C1 segment of cervical spinal cord (tissue), 14 donors: ENCODE measurements at places on chromosomes 5 and 9.

- DNase-seq = no peak
These were observed 2.7 kb downstream of the NDST1 start for GRCh38 chr5:150510460-150511263.

GRCh38 chr9:135146766-135147473, 59.5 kb downstream of the OLFM1 start:
- no peak for DNase-seq

GRCh38 chr5:135062216-135063055, 28.4 kb upstream of the PITX1 start:
- no peak for DNase-seq

- no peak for DNase-seq
These were observed 66.1 kb upstream of the PPP1R26 start for GRCh38 chr9:135413461-135413860.

GRCh38 chr5:1176473-1177391, 24.7 kb upstream of the SLC6A19 start:
- no peak for DNase-seq

- no peak for DNase-seq
These were observed 148.4 kb downstream of the ADAMTSL1 start for GRCh38 chr9:18622186-18622836.

DNA sequence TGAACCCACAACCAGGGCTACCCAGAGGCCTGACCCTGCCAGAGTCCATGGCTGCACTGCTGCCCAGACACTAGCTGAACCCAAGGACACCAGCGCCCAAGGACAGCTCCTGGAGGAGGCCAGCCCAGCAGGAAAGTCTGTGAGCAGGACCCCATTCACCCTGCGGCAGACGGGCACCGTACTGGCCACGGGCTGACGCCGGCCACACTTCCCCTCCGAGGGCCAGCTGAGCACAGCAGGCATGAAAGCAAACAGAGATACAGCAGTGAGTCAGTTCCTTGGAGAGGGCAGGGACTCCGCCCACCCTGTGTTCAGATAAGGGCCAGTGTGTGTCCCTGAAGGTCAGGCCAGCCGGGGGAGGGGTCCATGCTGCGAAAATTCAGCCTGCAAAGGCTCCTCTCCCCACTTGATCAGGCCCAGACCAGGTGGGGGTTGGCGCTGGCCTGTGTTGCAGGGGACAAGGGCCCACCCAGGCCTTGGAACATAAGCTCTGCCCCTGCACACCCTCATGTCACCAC, 3.2 kb downstream of the RNF208 start:
- no peak for DNase-seq

GRCh38 chr9:126678989-126679388, 65.3 kb downstream of the LMX1B start:
- no peak for DNase-seq

DNA sequence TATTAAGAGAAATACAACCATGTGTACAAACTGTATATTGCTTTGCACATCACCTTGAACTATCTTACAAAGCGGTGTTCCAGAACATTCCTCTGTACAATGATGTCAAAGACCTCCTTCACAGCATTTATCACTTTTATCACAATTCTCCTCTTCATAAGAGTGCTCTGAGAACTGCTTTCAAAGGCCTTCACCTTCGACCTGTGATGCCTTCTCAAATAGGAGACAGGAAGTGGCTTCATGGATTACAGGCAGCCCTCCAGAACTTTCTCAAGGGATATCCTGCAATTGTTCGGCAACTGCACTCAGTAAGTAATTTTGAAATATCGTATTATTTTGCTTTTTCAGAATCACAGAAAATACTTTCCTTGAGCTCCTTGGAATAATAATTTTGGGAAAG, 68.0 kb upstream of the IL7R start:
- DNase-seq = no peak

GRCh38 chr9:19551124-19551929, 142.5 kb downstream of the ACER2 start:
- DNase-seq = no peak

DNA sequence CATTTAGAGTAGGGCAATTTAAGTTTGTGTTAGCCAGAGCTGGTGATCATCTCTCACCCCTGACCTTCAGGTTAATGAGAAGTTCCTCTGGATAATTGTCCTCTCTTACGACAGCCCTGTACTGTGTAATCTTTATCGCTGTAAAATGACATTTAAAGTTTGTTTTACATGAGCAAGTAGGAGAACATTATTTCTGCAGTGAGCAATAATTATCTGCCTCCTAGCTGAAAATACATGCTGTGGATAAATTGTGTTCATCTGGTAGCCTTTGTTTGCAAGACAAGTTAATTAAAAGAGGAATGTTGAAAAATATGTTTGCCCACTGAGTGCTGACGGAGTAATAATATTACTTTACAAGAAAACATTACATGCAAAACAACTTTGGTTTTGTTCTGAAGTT, 1083.8 kb upstream of the NUDT12 start:
- DNase-seq = no peak

GRCh38 chr5:178769617-178770260, 39.3 kb upstream of the ZNF354A start:
- DNase-seq = no peak

DNA sequence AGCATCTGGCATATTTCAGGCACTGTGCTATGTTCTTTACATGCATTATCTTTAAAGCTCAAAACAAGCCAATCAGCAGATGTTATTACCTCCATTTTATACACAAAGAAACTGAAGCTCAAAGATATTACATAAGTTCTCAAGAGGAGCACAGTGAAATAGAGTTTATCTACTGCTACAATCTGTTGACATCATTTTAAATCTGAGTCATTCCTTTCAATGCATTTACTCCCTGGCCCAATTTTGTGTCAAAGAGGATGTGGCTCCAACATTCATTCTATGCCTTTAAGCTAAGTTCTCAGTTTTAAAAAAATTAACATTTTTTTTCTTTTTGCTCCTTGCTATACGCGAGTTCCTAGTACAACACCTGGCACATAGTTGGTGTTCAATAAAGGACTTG, 486.3 kb upstream of the ZNF462 start:
- DNase-seq = no peak

DNA sequence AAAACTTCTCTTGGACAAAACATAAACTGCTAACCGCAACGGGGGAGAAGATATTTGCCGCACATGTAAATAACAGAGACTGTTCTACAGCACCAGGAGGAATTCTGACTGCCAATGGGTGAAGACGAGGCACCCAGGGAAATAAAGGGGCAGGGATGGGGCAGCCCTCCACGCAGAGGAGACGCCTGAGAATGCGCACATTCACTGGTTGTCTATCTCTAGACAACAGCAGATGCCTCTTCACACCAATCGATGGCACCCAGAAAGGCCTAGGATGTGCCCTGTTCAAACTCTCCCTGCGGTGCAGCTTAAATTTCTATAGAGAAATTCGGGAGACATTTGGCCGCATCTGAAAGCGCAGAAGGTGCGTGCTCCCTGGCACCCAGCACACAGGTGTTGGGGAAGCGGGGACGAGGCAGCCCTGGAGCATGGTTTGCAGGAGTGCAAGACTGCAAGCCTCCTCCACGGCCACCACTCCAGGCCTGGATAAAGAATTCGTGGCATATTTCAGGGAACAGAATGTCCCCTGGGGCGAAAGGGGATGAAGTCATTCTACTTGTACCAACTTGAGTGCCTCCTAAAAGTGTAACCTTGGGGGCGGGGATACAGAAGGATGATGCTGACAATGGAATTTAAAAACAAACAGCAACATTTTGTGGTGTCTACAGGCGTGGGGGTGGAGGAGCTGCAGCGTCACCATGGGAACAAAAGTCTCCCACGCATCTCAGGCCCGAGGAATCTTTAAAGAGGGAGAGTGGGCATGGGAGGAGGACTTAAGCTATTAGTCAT, 6.3 kb upstream of the IRX2 start:
- DNase-seq = no peak

- no peak for DNase-seq
These were observed 34.9 kb upstream of the ZNF462 start for GRCh38 chr9:106828070-106828469.

DNA sequence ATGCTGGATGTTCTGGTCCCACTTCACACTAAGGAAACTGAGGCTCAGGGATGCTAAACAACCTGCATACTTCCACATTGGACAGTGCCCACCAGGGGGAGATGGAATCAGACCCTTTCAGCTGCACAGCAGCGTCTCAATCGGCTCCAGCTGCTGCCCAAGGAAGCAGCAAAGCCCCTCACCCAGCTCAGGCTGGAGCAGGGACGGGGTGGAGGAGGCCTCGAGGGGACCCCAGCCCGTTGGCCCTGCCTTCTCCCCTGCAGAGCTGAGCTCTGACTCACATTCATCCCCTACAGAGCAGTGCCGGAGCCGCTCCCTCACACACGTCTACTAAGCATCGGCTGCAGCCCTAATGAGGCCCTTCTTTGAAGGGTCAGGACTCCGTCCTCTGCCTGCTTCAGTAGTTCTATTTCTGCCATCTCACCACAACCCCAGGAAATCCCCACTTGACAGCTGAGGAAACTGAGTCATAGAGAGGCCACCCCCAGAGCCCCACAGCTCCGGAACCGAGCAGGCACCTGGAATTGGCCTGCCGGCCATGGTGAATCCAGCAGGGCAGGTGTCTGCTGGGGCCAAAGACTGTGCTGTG, 21.5 kb upstream of the SUSD3 start:
- no peak for DNase-seq

- no peak for DNase-seq
These were observed 1.4 kb downstream of the SPINK1 start for GRCh38 chr5:147830035-147830434.

DNA sequence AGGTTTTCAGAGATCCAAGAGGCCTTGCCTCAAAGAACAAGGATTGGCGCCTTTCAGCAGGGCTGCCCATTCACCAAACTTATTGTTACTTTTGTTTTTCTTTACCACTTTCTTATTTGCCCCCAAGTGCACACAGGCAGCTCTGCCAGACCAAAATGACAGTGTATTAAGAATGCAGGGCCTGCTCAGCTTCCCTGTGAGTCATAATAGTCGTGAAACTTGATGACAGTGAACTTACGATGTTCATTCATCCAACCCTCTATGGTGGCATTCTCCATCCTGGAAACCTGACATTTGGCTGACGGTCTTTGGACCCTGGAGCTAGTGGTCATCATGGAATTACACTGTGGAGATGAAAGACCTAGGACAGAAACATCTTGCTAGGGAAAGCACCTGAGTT, 44.3 kb downstream of the UBE2QL1 start:
- DNase-seq = no peak

DNA sequence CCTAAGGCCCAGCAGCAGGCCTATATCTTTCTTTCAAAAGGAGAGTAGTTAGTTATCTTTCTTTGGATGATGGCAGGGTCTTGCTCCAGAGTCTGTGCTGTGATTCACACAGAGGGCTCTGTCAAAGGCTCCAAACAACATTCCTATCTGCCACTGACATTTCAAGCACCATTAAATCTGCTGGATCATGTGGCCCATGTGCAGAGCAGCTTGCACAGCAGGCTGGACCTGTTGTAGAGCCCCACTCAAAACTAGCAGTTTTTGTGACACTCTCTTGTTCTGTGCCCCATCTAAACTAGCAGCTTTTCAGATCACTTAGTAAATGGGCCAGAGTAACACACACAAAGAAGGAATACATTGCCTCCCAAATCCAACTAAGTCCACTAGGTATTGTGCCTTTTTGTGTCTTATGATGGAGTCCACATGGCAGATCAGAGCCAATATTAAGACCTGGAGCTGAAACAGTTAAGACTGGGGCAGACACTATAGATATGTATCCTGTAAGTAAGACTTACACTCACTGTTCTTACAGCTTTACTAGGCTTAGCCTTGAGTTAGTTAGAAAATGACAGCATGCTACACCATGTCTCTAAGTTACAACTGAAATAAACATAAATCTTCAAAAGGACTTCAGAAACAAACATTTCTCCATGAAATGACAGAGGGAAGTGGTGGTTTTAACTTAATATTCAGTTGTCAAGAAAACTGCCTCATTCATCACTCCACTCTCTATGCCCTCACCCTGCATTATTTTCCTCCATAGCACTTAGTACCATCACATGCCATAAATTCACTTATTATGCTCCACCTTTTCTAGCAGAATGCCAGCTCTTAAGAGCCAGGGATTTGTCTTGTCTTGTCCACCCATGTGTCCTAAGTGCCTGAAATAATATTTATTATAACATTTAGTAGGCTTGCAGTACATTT, 400.9 kb downstream of the RAB3C start:
- no peak for DNase-seq

- no peak for DNase-seq
These were observed 302.5 kb downstream of the MLLT3 start for GRCh38 chr9:20319641-20320337.

DNA sequence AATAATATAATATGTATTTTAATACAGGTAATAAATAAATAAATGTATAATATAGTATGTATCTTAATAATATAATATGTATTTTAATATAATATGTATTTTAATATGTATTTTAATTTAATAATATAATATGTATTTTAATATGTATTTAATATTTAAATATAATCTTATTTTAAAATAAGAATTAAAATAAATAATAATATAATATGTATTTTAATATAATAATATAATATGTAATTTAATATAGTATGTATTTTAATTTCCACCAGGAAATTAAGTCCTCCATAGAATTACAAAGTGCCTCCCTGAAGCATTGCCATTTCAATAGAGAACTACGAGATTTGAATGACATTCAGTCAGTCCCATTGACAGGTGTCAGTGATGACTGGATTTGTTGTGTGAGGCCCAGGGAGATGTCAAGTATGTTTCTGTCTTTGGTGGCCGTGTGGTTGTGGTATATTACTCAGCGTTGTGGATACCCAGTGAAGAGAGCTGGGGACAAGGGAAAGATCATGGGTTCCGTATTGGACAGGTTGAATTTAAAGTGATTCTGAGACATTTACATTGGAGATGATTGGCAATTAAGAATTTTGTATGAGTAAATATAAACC, 14.2 kb upstream of the C5orf46 start:
- no peak for DNase-seq

- no peak for DNase-seq
These were observed 10.8 kb downstream of the NFIB start for GRCh38 chr9:14303100-14303499.
